ENCODE measurements at places on chromosomes 13 and 19. TPM values are rescaled to one million over a fixed set of nuclear protein-coding genes. Genes with fewer than 3 reads are reported as not detected.

The TLE2 gene
- 2.2 TPM for total RNA-seq

The SOX1 gene
- total RNA-seq: not detected

The GPR12 gene
- not detected for total RNA-seq

The LRRC63 gene
- not detected for total RNA-seq

The LGALS14 gene
- total RNA-seq: not detected

The PPM1N gene
- 9.3 TPM for total RNA-seq

The MUC16 gene
- total RNA-seq: 0.23 TPM

The KATNAL1 gene
- total RNA-seq: 6.3 TPM

Measured in A549 treated with GW870086 at 1 μM for 4 hours (cell line).